ENCODE measurements at places on chromosomes 13 and 19.

DNA sequence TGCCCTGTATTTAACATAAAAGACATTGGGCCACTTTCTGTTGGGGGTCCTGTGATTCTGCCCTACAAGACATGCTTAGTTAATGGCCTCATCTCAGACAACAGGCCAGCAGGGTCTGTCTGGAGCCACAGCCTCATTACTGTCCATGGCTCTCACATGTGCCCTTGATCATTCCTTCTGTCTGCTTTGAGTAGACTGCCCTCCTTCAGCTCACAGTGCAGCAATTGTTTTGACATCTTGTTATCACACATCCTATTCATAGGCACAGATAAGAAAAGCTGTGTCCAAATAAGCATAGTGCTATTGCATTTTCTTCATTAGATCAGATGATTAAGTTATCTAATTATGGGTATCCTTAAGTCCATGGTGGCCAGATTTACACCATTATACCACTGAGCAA, 127.9 kb downstream of the KCTD12 start:
- H3K36me3 ChIP-seq = no peaks in the 10 kb centered on the region
- no peaks in the 10 kb centered on the region for H3K4me1 ChIP-seq
- no peak overlapping the region for H3K27ac ChIP-seq
- no peaks in the 10 kb centered on the region for H3K27me3 ChIP-seq
- H3K4me3 ChIP-seq = no peak overlapping the region
- DNase-seq = no peak

- no peak overlapping the region for H3K4me3 ChIP-seq
- no peaks in the 10 kb centered on the region for H3K27me3 ChIP-seq
- H3K36me3 ChIP-seq = no peaks in the 10 kb centered on the region
- no peak overlapping the region for H3K27ac ChIP-seq
- DNase-seq = no peak
These were observed 9.8 kb upstream of the ZSCAN5A start for GRCh38 chr19:56324436-56324835.

GRCh38 chr13:112775791-112776279, 86.0 kb downstream of the ATP11A start:
- no peak overlapping the region for H3K4me3 ChIP-seq
- no peak overlapping the region for H3K27ac ChIP-seq
- H3K36me3 ChIP-seq = no peaks in the 10 kb centered on the region
- H3K27me3 ChIP-seq = no peaks in the 10 kb centered on the region
- DNase-seq = no peak

DNA sequence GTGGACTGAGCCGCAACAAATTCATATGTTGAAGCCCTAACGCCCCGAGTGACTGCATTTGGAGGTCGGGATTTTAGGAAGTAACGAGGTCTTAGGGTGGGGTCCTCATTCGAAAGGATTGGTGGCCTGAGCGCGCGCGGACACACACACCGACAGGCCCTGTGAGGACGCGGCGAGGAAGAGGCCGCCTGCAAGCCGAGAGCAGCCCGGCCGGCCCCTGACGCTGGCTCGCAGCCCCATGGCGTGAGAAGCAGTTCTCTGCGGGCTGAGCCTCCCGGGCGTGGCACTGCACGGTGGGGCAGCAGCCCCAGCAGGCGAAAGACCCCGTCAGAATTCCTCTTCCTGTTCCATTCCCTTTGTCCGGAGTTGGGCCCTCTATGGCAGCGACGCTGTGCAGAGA, 131.2 kb downstream of the CRYL1 start:
- DNase-seq = peak; percentile 10
- peaks cover 2% of the 10 kb centered on the region for H3K4me1 ChIP-seq
- no peak overlapping the region for H3K4me3 ChIP-seq
- no peak overlapping the region for H3K27ac ChIP-seq
- H3K36me3 ChIP-seq = no peaks in the 10 kb centered on the region
- H3K27me3 ChIP-seq = no peaks in the 10 kb centered on the region

DNA sequence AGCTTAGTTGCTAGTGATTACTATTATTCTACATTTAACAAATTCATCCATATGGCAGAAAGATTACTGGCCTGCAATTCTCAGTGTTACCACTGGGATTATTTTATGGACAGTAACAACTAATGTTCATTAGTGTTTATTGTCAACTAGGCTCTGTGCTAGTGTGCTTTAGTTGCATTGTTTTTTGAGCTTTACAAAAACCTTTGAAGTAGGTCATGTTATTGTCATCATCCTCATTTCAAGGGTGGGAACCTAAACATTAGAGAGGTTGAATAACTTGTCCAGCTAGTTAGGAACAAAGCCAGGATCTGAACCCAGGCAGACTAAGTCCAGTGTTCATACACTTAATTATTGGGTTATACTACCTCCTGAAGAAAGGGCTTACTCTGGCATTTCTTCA, 27.8 kb upstream of the TDRD3 start:
- no peaks in the 10 kb centered on the region for H3K36me3 ChIP-seq
- H3K4me1 ChIP-seq = no peaks in the 10 kb centered on the region
- no peak for DNase-seq
- peaks cover 9% of the 10 kb centered on the region for H3K27me3 ChIP-seq
- H3K4me3 ChIP-seq = no peak overlapping the region
- H3K27ac ChIP-seq = no peak overlapping the region

DNA sequence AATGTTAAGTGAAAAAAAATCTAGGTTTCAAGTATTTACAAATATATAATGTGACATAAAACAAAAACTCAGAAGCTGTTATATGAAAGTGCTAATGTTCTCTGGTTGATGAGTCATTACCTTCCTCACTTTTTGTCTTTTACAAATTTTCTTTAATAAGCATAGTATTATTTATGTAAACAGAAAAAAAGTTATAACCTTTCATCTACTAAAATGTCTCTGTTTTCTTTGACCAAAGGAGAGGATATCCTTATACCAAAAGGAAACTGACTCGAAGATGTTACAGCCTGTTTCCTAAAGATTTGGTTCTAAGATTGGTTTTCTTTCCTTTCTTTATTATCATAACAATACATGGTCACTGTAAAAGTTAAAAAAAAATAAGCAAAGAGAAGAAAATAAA, 38.0 kb downstream of the RCBTB2 start:
- H3K27me3 ChIP-seq = no peaks in the 10 kb centered on the region
- H3K36me3 ChIP-seq = peaks cover 29% of the 10 kb centered on the region
- H3K4me1 ChIP-seq = peaks cover 63% of the 10 kb centered on the region
- no peak overlapping the region for H3K27ac ChIP-seq
- DNase-seq = no peak
- H3K4me3 ChIP-seq = peak overlapping the region; percentile 25

DNA sequence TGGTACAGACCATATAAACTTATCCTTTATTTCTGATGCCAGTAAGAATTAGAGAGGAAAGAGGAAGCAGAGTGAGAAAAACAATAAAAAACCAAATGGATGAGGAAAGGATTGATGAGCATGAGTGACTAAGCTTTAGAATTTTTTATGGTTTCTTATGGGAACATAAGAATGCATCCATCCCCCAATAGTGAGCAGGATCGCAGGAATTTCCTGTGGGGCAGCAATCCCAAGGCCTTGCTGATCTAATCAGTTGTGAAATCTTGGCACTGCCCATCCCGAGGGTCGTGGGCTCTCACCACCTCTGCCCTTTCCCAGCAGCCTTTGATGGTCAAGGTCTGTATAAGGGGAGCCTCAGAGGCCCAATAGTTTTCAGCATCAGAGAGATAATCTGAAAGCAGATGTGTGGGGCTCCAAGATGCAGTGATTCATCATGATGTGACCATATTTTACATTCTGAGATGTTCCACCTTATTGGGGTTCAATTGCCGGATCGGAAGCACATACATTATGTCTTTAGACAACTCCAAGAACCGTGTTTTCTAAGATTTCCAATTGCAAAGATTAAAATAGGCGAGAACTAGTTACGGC, 222.1 kb downstream of the DNAJC15 start:
- H3K27ac ChIP-seq = no peak overlapping the region
- no peak overlapping the region for H3K4me3 ChIP-seq
- H3K36me3 ChIP-seq = no peaks in the 10 kb centered on the region

- no peaks in the 10 kb centered on the region for H3K36me3 ChIP-seq
- no peak for DNase-seq
- H3K27me3 ChIP-seq = no peaks in the 10 kb centered on the region
These were observed 365.0 kb upstream of the NBEA start for GRCh38 chr13:34577051-34577450.

- H3K27me3 ChIP-seq = no peaks in the 10 kb centered on the region
- no peak overlapping the region for H3K4me3 ChIP-seq
- H3K36me3 ChIP-seq = no peaks in the 10 kb centered on the region
These were observed 231.2 kb downstream of the ZIC5 start for GRCh38 chr13:99740251-99740979.

All from activated CD8-positive, alpha-beta T cell treated with anti-CD3 and anti-CD28 coated beads, Interleukin-2, amount 10 ng/mL, durations not matched to agents 7 days and 5 days (primary cell).